ENCODE measurements at places on chromosomes 2 and 18. TPM values are rescaled to one million over a fixed set of nuclear protein-coding genes. Genes with fewer than 3 reads are reported as not detected.

The SERPINB10 gene
- total RNA-seq: 0.41 TPM

The SETBP1 gene
- total RNA-seq: 34.2 TPM

The GPR35 gene
- total RNA-seq: 0.41 TPM

The BOLL gene
- not detected for total RNA-seq

The FAM237A gene
- not detected for total RNA-seq

The OBSL1 gene
- total RNA-seq: 40.4 TPM

The WDR75 gene
- total RNA-seq: 64.4 TPM

The TUBA3D gene
- not detected for total RNA-seq

The ACTR3 gene
- total RNA-seq: 99.9 TPM

The L3MBTL4 gene
- 34.2 TPM for total RNA-seq

The ITGB6 gene
- total RNA-seq: under 0.01 TPM

The CRYGD gene
- total RNA-seq: 2.4 TPM

The DNAJC5G gene
- total RNA-seq: not detected

Measured in frontal cortex (tissue), 4 donors.